ENCODE measurements at places on chromosomes 7 and 10.

- DNase-seq = no peak
Measured at GRCh38 chr7:132034748-132035416, 478.5 kb upstream of the PODXL start.

DNA sequence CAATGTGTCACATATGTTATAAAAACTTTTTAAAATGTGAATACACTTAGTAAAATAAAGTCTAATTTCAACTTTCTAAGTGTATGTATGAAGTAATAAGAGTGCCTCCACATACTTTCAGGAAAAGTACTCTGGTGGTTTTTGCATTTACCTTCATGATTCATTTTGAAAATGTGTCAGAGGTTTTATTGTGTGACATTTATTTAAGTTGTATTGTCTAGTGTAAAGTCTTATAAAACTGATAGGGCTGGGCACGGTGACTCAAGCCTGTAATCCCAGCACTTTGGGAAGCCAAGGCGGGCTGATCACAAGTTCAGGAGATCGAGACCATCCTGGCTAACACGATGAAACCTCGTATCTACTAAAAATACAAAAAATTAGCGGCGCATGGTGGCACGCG lies 226.5 kb downstream of the ITGB1 start:
- DNase-seq = no peak

GRCh38 chr7:141860207-141860606 lies 18.9 kb upstream of the PRSS37 start:
- DNase-seq = no peak

DNA sequence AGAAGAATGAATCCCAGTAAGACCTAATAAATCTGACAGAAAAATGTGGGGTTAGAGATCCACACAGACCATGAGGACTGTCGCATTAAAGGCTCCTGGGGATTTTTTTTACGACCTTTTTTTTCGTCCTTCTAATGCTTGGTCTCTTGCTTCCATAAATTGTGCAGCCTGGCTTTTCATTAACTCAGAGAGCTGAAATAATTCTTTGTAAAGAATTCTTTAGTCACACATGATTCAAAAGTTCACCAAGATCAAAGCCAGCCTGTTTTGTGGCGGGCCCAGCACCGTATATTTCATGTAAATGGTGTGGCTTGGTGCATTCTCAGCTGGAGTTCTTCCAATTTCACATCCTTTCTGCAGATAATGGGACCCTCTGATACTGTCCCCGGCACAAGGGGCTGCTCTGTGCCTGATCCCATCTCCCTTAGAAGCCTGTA lies 206.6 kb upstream of the BMPER start:
- no peak for DNase-seq

GRCh38 chr7:44122529-44122928 lies 819 bp downstream of the POLD2 start:
- DNase-seq = no peak

DNA sequence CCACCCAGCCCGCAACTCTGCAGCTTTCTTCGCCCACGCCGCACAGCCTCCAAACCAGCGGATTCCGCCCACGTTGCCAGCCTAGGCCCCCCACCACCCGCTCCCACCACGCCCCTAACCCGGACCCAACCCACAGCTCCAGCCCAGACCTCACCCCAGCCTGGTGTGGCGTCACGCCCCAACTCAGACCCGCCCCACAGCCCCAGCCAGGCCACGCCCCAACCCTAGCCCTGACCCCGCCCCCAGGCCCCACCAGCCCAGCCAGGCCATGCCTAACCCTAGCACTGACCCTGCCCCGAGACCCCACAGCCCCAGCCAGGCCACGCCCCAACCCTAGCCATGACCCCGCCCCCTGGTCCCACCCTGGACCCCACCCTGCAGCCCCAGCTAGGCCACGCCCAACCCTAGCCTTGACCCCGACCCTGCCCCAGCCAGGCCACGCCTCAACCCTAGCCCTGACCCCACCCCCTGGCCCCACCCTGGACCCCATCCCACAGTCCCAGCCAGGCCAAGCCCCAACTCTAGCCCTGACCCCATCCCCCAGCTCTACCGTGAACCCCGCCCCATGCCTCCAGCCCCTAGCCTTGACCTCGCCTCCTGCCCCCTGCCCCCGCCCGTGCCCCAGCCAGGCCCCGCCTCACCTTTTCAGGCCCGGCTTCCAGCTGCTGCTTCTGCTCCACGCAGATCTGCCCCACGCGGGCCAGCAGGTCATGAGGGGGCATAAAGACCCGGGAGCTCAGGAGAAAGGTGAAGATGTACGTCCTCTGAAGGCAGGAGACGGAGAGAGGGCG lies 64.0 kb downstream of the RASGEF1A start:
- DNase-seq = peak; percentile 52

GRCh38 chr10:126908225-126908624 lies 3.0 kb downstream of the DOCK1 start:
- no peak for DNase-seq
